DND-41 (cell line): ENCODE measurements at places on chromosomes 2 and 18.

- DNase-seq = no peak
These were observed 155.9 kb upstream of the MAP3K20 start for GRCh38 chr2:172919732-172920131.

- DNase-seq = peak; percentile 39
These were observed 22.2 kb downstream of the FAM110C start for GRCh38 chr2:24107-24506.

DNA sequence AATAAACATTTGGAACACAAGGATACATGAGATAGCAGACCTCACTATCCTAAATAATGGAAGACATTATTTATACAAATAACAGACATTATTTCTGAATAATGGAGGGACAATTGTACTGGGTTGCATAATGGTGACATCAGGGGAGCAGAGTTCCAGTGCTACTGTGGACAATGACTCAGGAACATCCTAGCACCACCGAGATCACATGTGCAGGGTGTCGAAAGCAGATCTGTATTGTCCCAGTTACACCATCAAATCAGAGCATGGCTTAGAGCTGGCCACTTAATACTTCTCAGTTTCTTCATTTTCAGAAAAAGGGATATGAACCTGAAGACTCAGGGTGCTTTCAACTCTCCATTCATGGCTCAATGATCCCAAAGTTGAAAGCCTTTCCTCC is 249.1 kb upstream of the RBMS1 start:
- DNase-seq = no peak

DNA sequence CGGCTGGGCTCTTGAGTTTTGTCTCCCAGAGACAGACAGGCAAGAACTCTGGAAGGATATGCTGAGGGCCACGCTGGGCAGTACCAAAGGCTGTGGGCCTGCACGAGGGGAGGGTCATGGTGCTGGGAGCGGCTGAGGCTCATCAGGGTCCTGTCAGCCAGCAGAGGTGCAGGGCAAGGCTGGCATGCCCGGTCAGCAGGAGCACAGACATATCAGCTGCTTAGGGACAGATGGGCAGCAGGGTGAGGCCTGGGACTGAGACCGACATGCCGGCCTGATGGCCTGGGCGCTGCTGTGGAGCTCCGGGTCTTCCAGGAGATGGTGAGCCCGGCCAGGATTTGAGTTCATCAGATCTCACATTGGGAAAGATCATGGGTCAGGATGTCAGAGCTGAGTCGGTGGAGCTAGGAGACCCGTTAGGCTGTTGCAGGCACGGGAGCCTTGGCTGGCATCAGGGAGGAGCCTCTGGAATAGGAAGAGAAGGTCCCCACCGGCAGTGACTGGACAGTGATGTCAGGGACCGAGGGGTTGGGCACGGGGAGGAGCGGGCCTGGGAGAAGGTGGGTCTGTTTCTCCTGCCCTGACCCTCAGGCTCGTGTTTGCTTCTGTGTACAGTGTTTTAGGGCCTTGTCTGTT is 18.8 kb downstream of the CNDP2 start:
- DNase-seq = no peak

GRCh38 chr18:63182310-63182772 is 137.2 kb downstream of the BCL2 start:
- DNase-seq = no peak

DNA sequence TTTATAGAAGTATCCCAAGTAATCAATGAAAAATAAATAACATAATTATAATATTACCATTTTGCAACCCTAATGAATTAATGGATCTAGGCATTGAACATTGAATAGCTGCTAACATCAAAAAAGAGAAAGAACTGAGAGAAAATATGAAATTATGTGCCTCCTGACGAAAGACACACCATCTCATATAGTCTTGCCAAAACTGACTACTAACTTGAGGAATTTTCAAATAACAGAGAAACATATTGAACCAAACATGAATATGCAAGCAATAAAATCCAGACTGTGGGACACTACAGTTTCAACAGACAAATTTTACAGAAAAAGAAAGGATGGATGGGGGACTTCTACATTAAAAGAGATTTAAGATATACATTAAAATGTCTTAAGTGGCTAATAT is 165.7 kb downstream of the WDPCP start:
- DNase-seq = no peak

- no peak for DNase-seq
These were observed at the start of gene PROM2 for GRCh38 chr2:95274291-95275150. TSS of gene PROM2 (plus strand) at chr2:95274449. CDS start at chr2:95274586, 137 bp downstream.

DNA sequence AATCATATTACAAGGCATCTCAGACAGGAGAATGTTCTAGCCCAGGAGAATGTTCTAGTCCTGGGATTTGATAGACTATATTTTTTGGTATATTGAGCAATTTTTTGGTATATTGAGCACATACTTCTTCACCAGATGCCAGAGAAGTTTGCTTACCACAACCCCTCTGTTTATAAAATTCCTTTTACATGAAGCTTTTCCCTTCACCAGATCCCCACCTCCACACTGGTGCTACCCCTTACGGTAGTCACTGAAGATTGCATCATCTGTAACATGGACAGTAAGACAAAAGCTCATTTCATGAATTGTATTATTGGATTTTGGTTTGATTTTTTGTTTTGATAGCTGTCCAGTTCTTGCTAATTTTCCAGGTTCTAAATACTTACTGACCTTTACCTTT is 7.2 kb upstream of the HNMT start:
- no peak for DNase-seq

- DNase-seq = no peak
These were observed 310.3 kb upstream of the RBMS1 start for GRCh38 chr2:160803881-160804280.

DNA sequence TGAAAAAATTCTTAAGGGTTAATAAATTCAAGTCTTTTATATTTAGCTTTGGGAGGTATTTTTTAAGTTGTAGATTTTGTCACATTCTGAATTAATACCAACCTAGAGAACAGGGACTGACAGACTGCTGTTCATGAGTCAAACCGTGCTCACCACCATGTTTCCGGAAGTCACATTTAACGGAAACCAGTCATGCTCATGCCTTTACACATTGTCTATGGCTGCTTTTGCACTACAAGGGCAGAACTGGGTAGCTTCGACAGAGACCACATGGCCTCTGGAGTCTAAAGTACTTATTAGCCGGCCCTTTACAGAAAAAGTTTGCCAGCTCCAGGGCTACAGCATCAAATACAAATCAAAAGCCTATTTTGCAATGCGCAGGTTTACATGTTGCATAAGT is 33.3 kb downstream of the LONRF2 start:
- DNase-seq = no peak
